ENCODE measurements at places on chromosomes 7 and 10.

- no peak for DNase-seq
Measured at GRCh38 chr7:67738958-67739357, 742.3 kb downstream of the TYW1 start.

DNA sequence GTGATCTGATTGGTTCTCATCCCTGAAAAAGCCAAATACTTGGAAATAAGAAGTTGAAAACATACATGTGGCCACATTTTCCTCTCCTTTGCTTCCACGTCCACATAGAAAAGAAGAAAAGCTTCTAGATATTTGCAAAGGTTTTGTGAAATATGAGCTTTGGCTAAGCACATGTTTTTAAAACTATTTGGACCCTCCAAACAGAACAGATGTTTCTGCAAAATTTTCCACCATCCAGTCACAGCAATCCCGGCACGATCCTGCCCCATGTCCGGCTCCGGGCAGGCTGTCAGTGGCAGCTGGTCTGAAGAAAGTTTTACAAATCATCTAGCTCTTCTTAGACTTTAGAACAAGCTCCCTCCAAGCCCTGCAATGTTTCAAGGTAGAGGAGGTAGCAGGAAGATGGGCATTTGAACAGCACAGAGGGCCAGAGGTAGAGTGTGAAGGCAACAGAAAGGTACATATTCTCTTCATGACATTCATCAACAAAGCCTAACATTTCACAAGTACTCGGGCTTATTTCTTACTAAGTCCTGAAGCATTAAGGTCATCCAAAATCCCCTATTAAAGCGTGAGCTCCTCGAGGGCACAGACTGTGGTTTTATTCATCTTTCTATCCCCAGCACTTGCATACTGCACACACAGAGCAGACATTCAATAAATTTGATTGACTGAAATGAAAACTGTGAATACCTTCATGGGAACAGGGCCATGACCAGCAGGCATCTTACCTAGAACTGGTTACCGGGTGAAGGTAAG lies 110.1 kb downstream of the JAZF1 start:
- no peak for DNase-seq

- DNase-seq, result no peak
Measured at GRCh38 chr10:69222157-69223027, 2.3 kb downstream of the HKDC1 start.

DNA sequence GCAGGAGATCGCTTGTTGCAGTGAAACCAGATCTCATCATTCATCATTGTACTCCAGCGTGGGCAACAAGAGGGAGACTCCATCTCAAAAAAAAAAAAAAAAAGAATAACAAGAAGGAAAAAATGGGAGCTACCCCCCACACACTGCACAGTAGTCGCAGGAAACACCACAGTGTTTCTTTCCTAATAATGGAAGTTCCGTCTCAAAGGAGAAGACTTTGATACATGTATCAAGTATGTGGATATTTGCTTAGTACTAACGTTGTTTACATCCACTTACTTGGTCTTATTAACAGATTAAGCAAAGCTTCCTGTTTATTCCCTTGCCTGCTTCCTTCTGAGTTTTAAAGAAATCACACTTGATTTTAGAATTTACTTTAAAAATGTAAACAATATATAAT lies 22.2 kb downstream of the YAE1 start:
- no peak for DNase-seq

GRCh38 chr7:85950871-85951270 lies 692.8 kb upstream of the GRM3 start:
- DNase-seq, result no peak

- DNase-seq, result no peak
Measured at GRCh38 chr7:75962607-75963380, 31.6 kb downstream of the TMEM120A start.

- DNase-seq, result no peak
Measured at GRCh38 chr10:88366772-88367171, 216.3 kb downstream of the RNLS start.

DNA sequence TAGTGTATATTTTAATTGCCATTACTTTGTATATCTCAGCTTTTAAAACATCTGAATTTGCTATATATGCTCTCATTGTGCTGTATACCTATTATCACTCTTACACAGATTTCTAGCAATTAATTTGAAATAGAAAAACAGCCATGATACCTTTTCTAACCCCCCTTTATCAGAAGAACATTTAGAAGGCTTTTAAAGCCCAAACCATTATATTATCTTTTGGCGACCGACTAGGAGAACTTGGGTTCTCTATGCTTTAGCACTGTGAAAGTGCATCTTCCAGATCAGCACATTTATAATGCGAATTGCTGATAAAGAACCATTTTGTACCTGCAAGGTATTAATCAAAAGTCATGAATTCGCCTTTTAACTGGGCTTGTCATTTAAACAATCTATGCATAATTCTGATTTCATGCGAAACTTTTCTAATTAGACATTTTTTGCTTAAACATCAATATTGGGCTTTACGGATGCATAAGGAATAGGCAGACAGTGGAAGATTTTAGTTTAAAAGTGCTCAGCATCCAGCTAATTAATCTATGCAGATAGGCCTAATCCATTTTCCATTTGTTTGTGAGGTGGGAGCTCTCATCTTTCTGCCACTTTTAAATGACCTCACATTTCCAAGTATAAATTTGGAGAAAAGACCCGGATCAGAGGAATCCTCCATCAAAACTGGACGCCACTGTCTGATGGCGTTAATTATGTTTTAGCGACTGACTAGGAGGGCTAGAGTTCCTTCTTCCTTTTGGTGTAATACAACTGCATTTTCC lies 1.2 kb upstream of the MLLT10 start:
- no peak for DNase-seq

DNA sequence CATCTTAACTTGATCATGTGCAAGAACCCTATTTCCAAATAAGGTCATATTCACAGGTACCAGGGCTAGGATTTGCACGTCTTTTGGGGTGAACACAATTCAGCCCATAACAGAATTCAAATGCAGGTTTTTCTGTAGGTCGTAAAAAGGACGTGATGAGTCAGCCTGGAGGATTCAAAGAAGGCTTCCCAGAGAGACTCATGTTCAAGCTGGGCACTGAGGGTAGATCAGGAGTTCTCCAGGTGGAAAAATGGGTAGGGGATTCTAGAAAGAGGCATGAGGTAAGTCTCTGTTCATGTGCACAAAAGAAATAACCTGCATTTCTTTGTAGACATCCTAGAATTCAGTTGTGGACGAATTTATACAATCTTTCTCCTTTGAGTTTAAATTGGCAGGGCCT lies 160.4 kb downstream of the RPS24 start:
- DNase-seq, result no peak

DNA sequence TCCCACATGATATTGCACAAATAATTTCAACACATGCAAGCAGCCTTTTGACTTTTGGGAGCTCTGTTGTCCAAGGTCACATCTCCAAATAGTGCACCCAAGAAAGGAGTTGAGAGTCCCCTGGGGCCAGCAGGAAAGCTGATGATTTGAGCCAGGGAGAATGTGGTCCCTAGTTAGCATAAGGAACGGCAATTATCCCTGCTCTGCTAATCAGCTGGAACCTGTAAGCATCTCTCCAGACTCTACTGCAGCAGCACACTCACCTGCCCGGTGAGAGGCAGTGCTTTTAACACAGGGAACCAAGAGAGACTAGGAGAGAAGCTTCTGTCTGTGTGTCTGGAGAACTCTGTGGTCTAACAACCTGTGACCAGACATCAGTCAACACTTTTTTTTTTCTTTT lies 17.0 kb downstream of the TRPV5 start:
- DNase-seq, result peak; percentile 24

DNA sequence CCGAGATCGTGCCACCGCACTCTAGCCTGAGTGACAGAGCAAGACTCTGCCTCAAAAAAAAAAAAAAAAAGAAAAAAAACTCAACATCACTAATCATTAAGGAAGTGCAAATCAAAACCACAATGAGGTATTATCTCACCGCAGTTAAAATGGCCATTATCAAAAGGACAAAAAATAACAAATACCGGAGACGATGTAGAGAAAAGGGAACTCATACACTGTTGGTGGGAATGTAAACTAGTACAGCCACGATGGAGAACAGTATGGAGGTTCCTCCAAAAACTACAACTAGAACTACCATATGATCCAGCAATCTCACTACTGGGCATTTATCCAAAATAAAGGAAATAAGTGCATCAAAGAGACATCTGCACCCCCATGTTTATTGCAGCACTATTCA lies 24.3 kb downstream of the GRK5 start:
- no peak for DNase-seq

DNA sequence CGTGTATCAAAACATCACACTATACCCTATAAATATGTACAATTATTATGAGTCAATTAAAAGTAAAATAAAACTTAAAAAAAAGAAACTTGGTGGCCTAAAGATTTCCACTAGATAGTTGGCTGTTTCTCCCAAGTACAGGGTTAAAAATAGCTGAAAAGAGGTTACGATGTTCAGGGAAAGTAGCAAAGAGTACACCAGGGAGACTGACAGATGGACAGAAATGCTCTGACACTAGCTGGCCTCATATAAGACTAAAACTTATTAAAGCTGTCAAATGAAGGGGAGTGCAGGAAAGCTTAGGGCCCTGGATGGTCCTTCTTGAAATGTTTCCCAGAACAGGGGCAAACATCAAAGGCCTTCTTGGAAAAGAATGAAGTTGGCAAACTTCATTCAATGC lies 51.3 kb downstream of the TCAF1 start:
- DNase-seq, result no peak

DNA sequence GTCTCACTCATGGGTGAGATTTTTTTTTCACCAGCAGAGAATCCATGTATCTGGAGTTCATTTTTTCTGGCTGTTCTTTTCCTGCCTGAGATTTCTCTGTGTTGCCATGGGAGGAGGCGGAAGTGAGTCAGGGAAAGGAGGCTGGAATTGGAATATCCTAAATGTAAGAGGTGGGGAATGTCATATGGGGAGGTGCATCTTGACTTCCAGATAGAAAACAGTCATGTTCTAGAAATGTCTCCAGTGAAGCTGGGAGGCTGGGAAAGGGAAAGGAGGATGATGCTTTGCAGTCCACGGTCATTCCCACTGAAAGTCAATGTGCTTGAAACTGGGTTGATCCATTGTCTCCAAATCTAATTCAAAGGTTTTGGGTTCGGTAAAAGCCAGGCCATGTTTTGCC lies 39.7 kb upstream of the HPS1 start:
- DNase-seq, result no peak

GRCh38 chr7:138282997-138283396 lies 177.1 kb upstream of the TRIM24 start:
- no peak for DNase-seq

GRCh38 chr10:113566888-113567287 lies 14.0 kb downstream of the HABP2 start:
- no peak for DNase-seq

- DNase-seq, result no peak
Measured at GRCh38 chr10:132681858-132682755, 103.8 kb downstream of the NKX6-2 start.

DNA sequence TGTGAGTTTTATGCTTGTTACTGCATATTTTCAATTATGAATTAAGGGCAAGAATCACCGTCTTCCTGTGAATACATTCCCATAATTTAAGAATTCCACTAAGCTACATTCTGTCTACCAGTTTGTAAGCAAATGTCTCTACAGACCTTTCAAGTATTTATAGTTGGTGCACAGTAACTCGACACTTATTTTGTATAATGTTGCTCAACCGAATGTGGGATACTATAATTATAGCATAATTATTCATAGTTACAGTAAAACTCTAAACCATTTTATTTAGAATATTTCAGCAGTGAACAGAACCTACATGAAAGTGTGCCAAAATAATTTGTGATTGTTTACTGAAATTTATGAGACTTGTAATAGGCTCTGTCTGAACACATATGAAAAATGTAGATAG lies 17.3 kb upstream of the CUBN start:
- DNase-seq, result no peak

DNA sequence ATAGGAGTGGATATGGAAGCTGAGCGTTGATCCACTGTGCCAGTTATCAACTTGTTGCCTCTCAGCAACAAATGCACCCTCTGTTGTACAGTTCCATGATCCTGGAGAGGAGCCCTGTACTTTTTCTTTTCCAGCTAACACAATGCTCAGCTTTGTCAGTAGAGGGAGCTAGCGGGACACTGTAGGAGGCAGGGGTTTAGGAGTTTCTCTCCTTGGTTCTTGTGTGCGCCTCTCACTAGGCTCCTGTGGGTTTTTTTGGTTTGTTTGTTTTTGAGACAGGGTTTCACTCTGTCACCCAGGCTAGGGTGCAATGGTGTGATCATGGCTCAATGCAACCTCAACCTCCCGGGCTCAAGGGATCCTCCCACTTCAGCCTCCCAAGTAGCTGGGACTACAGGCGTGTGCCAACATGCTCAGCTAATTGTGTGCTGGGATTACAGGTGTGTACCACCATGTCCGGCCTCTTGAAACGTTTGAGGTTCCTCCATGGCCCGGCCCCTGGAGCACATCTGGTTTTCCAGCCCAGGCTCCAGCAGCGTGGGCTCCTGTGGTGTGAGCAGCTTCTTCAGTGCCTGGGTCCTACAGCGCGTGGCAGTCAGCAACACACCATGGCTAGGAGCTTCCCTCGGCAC lies 12.0 kb upstream of the MARVELD1 start:
- peak; percentile 49 for DNase-seq

- DNase-seq, result no peak
Measured at GRCh38 chr10:117537436-117537903, 5.1 kb upstream of the EMX2 start.

DNA sequence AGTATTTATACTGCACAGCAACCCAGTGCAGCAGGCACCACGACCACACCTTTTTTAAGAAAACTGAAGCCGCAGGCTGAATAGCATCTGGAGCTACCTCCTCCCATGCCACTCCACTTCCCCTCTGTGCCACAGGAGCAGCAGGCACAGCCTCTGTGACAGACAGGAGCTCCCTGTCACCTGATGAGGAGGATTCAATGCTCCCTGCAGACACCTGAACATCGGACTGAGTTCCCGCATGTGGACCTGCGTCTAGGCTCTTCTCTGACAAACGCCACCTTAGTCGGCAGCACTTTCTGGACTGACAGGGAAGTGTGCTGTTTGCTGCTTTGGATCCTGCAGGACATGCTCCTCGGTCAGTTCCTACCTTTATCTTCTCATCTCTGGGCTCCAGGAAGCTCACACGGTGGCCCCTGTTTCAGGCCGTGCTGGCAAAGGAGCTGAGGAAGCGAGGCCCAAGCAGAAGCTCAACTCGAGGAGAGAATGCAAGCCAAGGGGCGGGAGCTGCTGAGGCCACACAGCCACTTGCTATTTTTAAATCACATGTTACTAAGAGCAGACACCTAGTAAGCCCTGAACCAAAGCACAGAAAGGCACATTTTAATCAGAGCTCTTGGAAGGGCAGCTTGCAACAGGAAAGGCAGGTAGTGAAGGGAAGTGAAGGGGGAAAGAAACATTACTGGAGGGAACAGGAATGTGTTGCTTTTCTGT lies 56.6 kb downstream of the VOPP1 start:
- no peak for DNase-seq

DNA sequence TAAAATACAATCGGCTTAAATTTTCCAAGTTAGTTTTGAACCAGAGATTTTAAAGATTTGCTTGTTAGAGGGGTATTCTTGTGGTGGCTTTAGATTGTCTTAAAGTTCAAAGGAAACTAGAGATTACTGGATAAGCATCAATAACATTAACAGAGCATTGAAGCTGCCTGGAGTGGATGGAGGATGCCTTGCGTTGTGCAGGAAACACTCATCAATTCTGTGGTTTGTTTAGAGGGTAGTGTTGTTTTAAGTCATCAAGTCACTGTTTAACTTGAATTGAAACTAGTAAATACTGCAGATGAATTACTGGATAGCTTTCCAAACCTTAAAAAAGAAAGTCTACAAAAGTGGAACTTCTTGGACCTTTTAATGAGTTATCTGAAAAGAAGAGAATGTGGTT lies 218.6 kb downstream of the CELF2 start:
- DNase-seq, result no peak

GRCh38 chr7:39321909-39322498 lies 244.2 kb upstream of the YAE1 start:
- DNase-seq, result no peak

- DNase-seq, result no peak
Measured at GRCh38 chr10:98033515-98033914, 3.1 kb upstream of the CRTAC1 start.

Measured in right renal pelvis (tissue), 4 donors.